ENCODE measurements at places on chromosomes 4 and X.

DNA sequence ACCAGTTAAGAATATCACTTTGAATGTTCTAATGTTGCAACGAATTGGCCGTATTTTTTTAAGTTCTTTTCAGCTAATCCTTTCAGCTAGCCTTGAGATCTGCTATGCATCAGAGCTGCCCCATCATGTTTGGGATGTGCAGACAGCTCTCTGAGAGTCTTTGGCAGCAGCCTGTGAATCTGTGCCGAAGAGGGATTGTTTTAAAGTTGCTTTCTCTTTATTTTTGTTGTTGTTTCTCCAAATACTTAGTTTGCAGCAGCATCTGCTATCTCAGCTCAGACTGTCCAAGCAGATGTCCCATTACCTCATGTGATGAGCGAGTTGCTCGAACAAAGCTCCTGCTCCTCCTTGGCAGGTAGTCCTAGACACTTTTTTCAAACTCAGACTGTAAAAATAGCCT, 1002.5 kb upstream of the INTU start:
- DNase-seq: no peak

GRCh38 chr4:156313497-156313896, 359.8 kb upstream of the CTSO start:
- no peak for DNase-seq

- DNase-seq: no peak
Measured at GRCh38 chr4:26724534-26724933, 136.1 kb upstream of the STIM2 start.

- no peak for DNase-seq
Measured at GRCh38 chr4:25760518-25761157, 102.2 kb downstream of the SEL1L3 start.

- DNase-seq: no peak
Measured at GRCh38 chrX:94676285-94676684, 1002.3 kb downstream of the FAM133A start.

DNA sequence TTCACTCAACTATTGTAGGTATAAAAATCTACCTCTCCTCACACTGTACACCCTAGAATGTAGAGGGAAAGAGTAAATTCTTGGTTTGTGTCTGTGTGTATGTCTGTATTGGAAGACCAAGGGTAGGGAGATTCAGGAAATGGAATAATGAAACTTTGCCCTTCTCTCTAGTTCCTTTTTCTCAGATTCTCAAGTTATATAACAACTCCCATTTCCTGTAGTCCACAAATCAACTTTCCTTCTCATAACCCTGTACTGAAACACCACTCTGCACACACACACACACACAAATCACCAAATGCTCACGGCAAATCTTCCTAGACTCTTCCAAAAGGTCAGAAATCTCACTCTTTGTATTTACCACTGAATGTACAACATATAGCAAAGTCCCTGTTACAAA, 824.5 kb upstream of the DIAPH2 start:
- no peak for DNase-seq

DNA sequence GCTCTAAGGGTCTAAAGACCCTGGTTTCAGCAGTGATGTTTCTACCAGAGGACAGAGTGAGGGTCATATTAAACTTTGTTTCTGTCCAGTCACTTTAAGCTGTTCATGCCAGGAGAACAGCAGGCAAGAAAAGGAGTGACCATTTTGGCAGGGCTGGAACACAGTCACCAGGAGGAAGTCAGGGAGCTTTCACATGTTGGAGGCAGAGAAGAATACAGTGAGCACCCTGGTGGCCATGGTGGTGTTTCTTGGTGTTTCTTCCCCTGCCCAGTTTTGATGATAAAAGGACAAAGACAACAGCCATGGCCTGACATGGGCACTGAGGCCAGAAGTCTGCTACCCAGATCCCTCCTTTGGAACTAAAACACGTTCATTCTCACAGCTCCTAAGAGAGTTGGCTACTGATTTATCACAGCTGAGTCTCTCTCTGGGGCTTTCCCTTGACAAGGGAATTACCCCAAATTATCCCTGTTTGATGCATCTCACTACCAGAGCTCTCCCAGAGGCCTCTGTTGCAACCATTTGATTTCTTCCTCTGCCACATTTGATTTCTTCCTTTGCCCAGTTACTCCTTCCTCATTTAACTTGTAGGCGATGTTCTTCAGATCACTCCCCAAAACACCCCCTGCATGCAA, 106.4 kb upstream of the NWD2 start:
- no peak for DNase-seq

DNA sequence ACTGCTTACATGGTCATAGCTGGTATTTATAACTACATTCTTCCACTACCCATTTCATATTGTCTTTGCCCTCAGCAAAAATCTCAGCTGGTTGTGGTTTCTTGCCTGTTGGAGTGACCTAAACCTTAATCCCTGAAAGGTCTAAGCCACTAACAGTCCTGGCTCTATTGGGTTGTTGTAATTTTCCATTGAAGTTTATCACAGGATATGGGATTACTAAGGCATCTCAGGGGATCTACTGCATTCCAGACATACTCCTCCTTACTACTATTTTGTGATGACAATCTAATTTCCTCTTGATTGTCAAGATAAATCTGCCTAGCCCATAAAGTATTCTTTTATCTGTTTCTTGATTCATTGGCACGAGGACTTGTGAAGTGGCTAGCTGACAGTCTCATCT, 6.2 kb upstream of the OSTC start:
- no peak for DNase-seq

DNA sequence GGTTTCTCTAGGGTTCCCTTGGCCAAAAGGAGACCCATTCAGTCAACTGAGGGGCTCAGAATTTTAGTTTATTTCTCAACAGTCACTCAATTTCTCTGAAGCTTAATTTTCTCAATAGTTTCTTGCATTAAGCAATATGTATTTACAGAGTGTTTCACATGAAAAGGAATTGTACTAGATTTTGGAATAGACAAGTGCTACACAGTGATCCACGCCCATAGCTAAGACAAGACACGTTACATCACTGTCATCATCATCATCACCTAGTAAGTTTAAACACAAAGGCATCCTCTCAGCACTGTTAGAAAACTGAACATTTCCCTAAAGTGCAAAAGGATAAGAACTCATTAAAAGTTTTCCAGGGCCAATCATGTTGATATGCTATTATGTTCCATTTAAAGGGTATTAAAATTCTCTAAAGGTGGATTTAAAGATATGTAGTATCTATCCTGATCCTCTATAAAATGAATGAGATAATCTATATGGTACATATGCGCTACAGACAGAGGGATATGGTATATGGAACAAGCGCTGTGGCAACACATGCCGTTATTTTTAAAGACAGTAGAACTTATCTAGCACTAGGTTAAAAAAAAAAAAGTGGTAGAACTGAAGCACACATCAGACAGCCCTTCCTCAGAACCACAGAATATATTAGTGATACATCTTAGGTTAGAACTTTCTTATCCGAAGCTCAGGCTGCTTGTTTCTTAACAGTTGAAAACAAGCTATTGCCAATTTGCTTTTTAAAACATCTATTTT, 12.1 kb downstream of the PPA2 start:
- no peak for DNase-seq

DNA sequence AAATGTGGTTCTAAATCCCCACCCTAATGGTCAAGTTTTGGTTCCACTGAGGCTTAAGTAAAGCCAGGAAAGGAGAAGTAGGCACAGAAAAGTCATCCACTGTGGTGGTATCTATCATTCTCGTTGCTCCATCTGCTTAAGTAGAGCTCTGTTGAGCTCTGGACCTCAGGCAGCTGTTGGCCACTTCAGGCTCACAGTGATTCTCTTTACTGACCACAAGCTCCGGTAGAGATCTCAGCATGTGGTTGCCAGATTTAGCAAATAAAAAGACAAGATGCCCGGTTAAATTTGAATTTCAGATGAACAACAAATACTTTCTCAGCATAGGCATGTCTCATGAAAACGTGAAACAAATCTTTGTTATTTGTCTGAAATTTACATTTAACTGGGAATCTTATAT, 132.3 kb upstream of the PTCHD1 start:
- DNase-seq: no peak

DNA sequence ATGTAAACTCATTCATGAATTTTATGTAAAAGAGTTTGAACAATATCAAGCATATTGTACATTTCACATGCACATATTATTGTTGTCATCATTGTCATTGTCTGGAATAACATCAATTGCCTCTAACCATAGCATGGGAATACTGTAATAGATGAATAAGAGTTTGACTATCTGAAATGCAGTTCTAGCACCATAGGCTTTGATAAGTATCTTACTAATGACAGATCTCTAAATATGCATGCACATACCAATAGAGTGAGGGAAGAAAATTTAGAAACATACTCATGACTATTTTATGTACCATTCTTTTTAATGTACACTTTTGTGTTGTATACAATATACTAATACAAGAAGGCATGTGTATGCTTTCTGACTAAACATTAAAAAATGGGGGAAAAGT, 161.6 kb upstream of the SPRY1 start:
- no peak for DNase-seq

DNA sequence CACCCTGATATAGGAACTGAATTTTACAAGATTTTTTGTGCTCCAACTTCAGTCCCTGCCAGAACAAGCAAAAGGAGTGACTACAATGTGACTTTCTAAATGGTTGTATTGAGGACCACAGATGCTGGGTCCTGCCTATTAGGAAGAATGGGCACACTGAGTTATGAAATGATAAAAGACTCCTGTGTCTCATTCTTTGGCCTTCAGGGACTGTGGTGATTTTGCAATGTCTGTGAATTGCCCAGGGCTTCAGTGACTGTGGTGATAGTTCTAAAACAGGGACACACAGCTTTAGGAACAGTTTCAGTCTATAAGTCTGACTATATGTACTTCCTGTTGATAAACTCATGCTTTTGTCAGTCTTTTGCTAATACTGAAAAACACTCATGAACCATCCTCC, 210.2 kb downstream of the DMD start:
- no peak for DNase-seq

DNA sequence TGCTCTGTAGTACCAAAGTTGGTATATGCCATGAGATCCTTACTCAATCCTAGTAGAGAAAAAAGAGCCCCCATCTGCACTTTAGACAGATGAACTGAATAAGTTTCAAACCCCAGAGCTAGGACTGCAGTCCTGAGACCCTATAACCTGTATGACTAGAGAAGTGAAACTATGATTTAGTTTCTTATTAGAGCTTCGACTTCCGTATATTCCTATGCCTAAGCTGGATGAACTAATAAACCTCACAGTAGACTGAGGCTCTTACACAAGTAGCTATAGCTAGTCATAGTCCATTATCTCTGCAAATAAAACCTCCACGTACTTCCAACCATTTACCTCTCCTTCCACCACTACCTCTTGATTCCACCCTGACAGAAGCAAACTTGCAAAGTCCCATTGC, 6.3 kb upstream of the OTUD4 start:
- no peak for DNase-seq

DNA sequence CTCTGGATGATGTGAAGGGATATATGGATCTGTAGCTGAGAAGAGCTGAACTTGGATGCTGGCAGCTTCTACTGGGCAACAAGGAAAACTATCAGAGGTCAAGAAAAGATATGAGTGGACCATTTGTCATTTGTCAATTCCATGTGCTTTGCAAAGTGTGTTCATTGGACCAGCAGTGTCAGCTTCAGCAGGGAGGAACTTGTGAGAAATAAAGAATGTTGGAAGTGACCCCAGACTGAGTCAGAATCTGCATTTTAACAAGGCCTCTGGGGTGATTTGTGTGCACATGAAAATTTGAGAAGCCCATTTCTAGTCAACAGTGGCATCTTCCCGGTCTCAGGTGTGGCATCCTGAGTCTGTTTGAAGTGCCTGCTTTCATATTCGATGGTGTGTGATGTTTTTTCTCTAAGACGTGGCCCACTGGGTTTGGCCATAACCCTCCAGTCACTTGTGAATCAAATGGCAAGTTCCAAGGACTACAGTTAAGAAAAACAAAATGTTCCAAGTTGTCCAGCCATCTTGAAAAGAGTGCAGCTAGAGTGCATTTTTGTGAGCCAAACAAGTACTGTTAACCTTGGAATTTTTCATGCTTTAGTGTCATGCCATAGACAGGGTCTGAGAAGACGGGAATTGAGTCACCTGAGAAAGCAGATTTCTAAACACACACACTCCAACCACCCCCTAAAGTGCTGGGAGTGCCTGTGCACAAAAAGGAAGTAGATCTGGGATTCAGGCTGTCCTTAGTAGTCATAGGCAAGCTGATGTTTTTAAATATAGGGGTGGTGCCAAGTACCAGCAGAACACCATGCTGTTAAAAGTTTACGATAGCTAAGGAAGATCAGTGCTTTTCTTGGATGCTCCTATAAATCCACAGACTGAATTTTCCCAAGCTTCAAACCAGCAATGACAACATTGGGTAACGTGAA, 26.4 kb downstream of the GPM6B start:
- no peak for DNase-seq

All from T-helper 1 cell (primary cell).